RCC 7860 (cell line): ENCODE measurements at places on chromosomes 4 and X.

- peak; percentile 62 for DNase-seq
These were observed 232.5 kb downstream of the PCDH7 start for GRCh38 chr4:30952526-30953219.

- DNase-seq: no peak
These were observed 71.0 kb downstream of the PJA1 start for GRCh38 chrX:69093960-69094871.

DNA sequence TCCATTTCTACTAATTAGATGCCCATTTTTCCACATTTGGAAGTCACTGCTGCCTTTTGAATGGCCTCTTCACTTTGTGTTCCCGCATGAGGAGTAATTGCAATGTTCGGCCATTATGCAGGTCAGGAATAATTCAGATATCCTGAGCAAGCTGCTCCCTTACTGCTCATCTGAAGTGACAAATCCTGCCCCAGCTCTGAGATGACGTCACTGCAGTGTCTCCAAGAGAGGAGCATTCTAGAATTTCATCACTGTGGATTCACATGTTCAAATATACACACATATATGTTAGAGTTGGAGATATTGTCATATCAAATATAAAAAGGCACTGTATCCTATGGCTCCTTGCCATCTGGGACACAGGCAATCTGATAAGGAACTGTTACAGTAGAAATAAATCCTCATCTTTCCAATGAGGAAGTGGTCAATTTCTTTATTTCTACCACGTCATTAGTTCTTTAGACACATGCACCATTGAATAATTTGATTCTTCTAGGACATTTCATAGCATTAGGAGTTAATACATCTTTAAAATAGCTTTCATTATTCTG lies 706.9 kb upstream of the TENM3 start:
- no peak for DNase-seq

DNA sequence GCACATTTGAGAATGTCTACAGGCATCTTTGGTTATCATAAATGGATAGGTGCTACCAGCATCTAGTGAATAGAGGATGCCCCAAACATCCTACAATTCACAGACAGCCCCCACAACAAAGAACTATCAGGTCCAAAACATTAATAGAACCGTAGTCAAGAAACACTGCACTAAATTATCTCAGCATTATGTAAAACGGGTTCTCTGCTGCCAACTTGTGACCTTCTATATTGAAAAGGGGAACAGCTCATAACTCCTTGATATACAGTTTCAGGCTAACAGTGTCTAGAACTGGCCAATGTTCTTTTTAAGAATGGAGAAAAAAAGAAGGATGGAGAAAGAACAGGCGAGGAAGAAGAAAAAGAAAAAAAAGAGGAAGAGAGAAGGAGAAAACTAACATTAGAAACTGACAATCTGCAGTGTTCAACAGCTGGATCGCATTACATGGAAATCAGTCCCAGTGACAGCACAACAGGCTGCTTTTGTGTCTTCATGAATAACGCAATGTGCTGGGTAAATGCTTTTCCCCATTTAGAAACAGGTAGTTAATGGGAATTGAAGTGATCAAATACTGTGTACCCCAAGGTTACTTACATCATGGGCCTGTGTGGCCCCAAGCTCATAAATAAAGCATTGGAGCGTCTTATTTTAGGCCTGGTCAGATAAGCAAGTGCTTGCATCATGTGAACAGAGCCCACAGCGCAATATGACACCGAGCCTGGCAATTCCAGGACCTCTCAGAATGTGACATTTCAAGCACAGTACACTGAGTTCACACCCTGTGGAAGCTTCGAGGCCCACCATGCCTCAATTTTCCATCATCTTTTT lies 339.5 kb downstream of the DHX15 start:
- no peak for DNase-seq

- peak; percentile 41 for DNase-seq
These were observed 785 bp upstream of the EFNB1 start for GRCh38 chrX:68827848-68828624.

DNA sequence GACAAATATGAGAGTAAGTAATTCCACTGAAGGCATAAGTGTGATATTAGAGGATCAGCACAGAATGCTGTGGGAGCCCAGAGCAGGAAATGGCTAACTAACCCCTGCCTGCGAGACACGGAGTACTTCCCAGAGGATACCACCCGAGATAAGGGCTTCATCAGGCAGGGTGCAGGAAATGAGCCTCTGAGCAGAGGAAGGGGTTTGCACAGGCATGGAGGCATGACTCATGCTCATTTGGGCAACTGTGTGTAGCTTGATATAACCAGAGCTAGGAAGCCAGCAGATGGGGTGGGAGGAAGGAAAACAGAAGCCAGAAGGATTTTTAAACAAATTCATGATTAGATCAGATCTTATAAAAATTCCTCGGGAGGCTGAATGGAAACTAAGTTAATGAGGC lies 70.0 kb upstream of the TSPAN5 start:
- peak; percentile 56 for DNase-seq

- DNase-seq: no peak
These were observed 61.3 kb downstream of the SPATA18 start for GRCh38 chr4:52112411-52112810.

DNA sequence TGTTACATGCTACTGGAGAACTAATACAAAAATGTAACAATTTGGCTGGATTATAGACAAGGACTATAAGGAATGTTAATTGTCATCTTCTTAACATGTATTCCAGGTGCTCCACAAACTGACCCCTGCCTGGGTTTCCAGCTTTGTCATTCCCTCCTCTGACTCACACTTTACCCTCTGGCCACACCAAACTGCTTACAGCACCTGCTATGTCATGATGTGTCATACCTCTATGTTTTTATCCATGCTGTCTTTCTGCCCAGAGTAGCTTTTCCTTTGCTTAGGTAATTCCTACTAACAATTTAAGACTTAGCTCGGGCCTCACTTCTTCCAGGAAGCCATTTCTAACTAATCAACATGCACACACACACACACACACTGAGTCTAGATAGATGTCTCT lies 14.0 kb upstream of the SHROOM4 start:
- peak; percentile 74 for DNase-seq

DNA sequence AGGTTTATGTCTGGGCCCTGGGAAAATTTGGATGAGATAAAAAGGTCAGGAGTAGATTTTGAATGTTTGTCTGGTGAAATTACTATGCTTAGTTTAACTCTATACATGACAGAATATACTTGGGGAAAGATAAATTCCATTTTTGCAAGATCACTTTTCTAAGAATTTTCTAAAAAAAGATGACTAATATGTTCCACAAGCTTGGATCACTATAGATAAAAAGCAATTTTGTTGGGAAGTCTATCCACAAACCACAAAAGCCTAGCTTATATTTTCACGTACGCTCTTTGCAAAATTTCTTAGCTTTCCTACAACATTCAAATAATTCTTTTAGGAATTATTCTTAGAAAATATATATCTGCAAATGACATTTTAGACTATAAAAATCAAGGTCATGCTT lies 20.6 kb upstream of the COQ2 start:
- no peak for DNase-seq

GRCh38 chrX:1466232-1466661 lies 13.5 kb upstream of the ASMTL start:
- no peak for DNase-seq

- no peak for DNase-seq
These were observed 49.4 kb downstream of the SPINK2 start for GRCh38 chr4:56772134-56772533.

DNA sequence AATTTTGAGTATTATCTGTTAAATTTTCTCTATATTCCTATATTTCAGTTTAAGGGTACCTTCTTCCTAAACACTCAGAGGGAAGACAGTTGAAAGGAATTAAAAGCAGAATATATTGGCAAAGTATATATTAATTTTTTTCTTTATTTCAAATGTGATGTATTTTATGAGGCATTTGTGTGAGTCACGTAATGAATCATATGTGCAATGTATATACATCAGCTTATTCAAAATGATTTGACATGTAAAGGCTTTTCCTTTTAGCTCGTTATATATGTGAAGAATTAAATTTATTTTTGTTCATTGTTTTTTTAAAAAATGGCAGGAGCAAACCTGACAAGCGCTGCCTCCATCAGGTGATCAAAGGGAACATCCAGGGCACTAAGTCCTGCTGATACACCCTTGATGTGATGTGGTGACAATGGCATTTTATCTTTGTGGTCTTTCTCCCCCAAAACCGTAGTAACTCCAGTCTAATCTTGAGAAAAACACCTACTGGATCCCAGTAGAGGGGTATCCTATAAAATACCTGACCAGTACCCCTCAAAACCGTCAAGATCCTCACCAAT lies 8.9 kb downstream of the WWC2 start:
- DNase-seq: no peak

GRCh38 chr4:66766557-66766956 lies 778.7 kb downstream of the CENPC start:
- no peak for DNase-seq

DNA sequence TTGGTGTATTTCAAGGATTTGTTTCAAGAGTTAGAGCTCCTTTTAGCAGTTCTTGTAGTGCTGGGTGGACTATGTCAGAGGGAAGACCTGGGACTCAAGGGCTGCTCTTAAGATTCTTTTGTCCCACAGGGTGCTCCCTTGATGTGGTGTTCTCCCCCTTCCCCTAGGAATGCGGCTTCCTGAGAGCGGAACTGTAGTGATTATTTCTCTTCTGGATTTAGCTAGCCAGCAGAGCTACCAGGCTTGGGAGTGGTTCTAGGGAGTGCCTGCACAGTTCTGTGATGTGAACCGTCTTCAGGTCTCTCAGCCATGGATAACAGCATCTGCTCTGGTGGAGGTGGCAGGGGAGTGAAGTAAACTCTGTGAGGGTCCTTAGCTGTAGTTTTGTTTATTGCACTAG lies 336.8 kb downstream of the FSTL5 start:
- no peak for DNase-seq

GRCh38 chr4:70927502-70928137 lies 25.5 kb downstream of the MOB1B start:
- DNase-seq: no peak

- no peak for DNase-seq
These were observed 1975.1 kb upstream of the AGA start for GRCh38 chr4:179417357-179417756.

- no peak for DNase-seq
These were observed 14.6 kb downstream of the PHF8 start for GRCh38 chrX:54029529-54030143.

DNA sequence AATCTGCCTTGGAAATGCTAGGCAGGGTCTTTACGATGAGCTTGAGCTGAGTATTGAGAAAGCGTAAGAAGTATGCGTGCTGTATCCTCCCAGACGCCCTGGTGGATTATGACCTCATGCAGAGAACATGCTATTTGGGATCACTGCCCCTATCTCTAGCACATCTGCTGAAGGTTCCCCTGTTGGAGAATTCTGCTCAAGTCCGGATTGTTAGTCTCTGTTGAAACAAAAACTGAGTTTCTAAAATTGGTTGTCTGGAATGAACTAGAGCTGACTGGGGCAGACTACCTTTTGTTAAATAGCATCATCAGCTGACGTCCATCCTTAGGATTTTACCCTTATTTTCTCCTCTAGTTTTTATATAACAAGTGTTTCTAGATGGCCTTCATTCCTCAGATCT lies 7.5 kb downstream of the FHDC1 start:
- no peak for DNase-seq

DNA sequence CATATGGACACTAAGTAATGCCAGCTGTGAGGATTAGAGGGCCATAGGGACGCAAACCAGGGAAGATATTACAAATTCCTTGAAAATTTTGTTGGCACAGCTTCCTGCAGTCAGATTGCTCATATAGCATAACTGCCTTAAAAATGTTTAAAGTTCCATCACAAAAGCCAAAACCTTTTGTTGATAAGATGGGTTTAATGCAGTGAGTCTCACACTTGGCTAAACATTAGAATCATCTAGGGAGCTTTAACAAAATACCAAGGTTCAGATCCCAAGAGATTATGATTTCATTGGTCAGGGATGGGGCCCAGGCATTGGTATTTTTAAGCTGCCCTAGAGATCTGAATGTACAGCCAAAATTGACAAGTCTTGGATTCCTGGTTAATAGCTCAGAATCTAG lies 376.5 kb upstream of the MAD2L1 start:
- DNase-seq: no peak

GRCh38 chrX:1164322-1165288 lies 47.8 kb downstream of the CRLF2 start:
- DNase-seq: no peak

GRCh38 chr4:87947381-87948160 lies 27.9 kb upstream of the SPP1 start:
- no peak for DNase-seq
